Fibroblast of lung (primary cell): ENCODE measurements at places on chromosomes 3 and 15. TPM values are rescaled to one million over a fixed set of nuclear protein-coding genes. Genes with fewer than 3 reads are reported as not detected.

The INSYN1 gene
- 0.37 and 0.51 TPM in 2 replicates for polyA plus RNA-seq

The BFSP2 gene
- not detected in 2 replicates for polyA plus RNA-seq

The TJP1 gene
- polyA plus RNA-seq: 80.9 and 110 TPM in 2 replicates

The TMEM62 gene
- polyA plus RNA-seq: 8.0 and 10.7 TPM in 2 replicates

The KIF7 gene
- polyA plus RNA-seq: 2.9 and 3.6 TPM in 2 replicates

The GOLGA8R gene
- polyA plus RNA-seq: 0.28 and 0.65 TPM in 2 replicates

The CYFIP1 gene
- polyA plus RNA-seq: 59.4 and 83.2 TPM in 2 replicates

The ABTB1 gene
- 7.9 and 11.8 TPM in 2 replicates for polyA plus RNA-seq

DNA sequence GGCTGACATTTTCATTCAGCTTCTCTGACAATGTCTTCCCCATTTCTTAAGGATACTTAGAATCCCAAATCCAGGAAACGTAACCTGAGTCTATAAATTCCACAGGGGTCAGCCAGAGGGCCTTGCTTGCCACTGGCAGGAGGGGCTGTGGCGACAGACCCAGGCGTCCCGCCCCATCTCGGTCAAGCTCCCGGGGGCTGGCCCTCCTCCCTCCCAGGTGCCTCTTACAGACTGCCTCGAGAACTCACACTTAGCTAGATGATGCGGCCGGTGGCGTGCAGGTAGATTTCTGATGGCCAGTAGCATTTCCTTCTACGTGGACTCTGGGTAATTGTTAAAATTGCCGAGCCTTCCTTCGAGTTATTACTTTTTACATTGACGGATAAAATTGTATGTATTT, 172.5 kb downstream of the NSMCE3 start:
- DNase-seq: no peak

DNA sequence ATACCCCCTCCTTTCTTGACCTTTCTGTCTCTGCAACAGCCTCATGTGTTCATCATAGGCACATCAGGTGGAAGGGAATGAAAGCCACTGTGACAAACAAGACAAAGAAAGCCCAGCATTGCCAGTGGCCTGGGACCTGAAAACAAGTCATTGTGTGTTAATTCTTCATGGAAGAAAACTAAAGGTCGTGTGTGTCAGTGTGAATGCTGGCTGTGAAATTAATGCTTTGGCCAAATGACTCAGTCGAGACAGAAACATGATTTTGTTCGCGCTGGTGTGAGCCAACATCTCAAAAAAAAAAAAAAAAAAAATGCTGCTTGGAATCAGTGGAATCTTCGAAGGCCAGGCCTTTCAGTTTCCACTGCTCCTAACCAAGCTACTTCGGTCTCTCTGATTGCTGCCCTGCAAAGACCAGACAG, 386.5 kb upstream of the PROK2 start:
- DNase-seq: peak; percentile 25

GRCh38 chr3:24023197-24023596, 78.1 kb downstream of the NR1D2 start:
- no peak for DNase-seq

DNA sequence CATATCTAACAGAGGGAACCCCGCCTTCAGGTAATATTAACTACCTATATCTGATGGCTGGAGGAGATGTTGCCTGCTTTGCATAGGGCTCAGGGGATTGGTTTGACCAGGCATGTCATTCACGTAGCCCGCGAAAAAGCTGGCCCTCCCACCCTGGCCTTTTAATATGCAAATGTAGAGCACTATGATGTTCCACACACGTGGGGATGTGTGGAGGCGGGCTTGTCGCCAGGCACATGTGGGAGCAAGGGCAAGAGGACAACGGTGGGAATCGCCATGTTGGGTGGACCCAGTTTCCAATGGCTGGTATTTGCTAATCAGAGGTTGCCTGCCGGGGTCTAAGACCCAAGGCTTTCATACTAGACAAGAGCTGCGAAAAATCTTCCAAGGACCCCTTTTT, 469.8 kb downstream of the ZPLD1 start:
- no peak for DNase-seq
